ENCODE measurements at places on chromosomes 16 and 17.

- no peak for DNase-seq
Observed at GRCh38 chr16:85523602-85524364, 89.3 kb upstream of the GSE1 start.

- DNase-seq: no peak
Observed at GRCh38 chr16:46817961-46818360, 13.0 kb downstream of the C16orf87 start.

- DNase-seq: no peak
Observed at GRCh38 chr17:49915670-49916069, 53.3 kb upstream of the DLX4 start.

GRCh38 chr16:89322321-89323119 lies 105.0 kb downstream of the ZNF778 start:
- DNase-seq: no peak

- DNase-seq: peak; percentile 60
Observed at GRCh38 chr17:82781894-82782274, 30.0 kb downstream of the TBCD start.

GRCh38 chr16:82070656-82071369 lies 35.8 kb downstream of the HSD17B2 start:
- DNase-seq: no peak

DNA sequence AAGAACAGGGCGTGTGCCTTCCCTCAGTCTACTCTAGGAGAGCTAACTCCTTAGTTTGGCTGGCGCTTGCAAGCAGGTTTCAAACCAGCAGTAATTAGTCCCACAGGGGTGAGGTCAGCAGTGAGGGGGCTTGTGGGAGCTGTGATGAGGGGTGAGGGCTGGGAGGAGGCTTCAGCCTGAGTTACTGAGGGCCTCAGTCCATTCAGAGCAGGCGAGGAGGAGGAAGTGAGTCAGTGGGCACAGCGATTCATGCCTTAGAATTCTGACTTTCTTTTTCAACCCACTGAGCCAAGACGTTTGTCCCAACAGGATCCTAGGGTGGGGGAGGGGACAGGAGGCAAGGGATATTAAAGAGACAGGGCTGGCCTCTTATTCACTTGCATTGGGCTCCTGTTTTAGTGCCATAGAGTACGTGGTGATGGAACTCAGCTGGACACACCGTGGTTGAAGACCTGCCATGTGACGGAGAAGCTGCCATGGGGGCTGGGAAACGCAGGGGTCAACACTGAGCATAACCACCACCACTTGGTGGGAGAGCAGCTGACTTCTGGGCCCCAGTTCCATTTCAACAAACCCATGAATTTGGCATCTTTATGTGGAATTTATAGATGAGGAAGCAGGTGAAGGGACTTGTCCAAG lies 8.3 kb upstream of the ITGA3 start:
- DNase-seq: no peak

- DNase-seq: no peak
Observed at GRCh38 chr16:24759006-24759405, 29.6 kb downstream of the TNRC6A start.

DNA sequence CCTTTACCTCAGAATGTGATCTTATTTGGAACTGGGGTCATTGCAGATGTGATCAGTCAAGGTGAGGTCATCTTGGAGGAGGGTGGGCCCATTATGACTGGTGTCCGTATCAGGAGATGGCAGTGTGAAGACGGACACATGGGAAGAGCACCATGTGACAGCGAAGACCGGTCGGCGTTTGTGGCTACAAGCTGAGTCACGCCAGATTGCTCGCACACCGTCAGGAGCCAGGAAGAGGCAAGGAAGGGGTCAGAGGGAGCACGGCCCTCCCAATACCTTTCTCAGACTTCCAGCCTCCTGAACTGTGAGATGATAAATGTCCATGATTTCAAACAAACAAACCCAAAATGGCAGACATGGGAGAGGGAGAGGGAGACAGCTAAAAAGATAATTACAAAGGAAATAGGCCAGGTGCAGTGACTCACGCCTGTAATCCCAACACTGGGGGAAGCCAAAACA lies 13.2 kb downstream of the STARD3 start:
- DNase-seq: no peak

- DNase-seq: no peak
Observed at GRCh38 chr17:50225701-50226240, 24.3 kb upstream of the COL1A1 start.

- DNase-seq: no peak
Observed at GRCh38 chr16:11224096-11224893, 31.7 kb downstream of the SOCS1 start.

DNA sequence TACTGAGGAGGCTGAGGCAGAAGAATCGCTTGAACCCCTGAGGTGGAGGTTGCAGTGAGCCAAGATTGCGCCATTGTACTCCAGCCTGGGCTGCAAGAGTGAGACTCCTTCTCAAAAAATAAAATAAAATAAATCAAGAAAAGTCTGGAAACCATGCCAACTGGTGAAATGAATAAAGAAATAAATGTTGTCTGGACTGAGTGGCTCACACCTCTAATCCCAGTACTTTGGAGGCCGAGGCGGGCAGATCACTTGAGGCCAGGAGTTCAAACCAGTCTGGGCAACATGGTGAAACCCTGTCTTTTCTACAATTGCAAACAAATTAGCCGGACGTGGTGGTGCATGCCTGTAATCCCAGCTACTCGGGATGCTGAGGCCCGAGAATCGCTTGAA lies 744 bp upstream of the LRRC37A3 start:
- no peak for DNase-seq

DNA sequence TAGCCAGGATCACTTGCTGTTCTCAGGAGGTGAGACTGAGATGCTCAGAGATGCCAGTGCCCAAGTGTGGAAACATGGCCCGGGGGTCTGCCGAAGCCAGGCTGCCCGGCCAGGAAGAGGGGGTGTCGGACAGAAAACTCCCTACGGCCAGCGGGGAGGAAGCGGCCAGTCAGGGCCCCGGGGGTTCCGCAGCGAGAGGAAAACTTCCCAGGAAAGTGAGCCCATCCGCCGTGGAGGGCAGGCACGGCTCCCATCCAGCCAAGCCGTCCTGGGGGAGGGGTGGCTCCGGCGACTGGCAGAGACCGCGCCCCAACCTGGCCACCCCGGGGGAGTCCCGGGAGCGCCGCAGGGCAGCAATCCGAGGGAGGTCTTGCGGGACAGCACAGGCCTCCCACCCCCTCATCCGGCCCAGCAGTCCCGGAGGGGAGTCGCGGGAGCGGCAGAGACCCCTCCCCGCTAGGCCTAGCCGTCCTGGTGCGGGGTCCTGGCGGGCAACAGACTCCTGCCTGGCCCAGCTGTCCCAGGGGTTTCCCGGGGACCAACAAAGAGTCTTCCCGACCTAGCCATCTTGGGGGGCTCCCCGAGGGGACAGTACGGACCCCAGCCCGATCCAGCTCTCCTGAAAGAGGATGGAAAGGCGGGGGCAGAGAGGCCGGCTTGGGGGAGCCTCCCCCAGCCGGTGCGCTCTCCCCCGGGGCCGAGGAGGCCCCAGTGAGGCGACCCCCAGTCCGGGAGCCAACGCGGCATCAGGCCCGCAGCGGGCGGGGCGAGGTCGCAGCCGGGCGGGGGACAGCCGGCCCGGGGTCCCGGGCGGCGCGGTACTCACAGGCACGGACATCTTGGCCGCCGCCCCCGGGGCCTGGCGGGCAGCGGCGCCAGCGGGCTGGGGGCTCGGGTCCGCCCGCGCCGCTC lies 13.8 kb upstream of the BCAR1 start:
- no peak for DNase-seq

GRCh38 chr17:56943505-56944125 lies 17.2 kb downstream of the COIL start:
- no peak for DNase-seq

DNA sequence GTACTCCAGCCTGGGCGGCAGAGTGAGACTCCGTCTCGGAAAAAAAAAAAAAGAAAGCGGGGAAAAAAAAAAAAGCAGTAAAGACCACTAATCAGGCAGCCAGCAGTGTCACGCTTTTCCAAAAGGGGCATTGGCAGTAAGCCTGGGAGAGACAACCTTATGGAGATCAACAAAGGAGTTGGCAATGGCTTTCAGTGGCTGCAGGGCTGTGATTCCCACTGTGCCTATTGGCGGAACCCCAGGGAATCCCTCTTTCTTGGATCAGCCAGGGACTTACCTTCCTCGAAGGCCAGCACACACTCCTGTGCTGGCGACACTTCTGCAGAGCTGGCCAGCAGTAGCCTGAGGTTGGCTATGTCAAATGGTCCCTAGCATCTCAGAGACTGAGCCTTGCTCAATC lies 43.2 kb upstream of the ZFHX3 start:
- DNase-seq: no peak

DNA sequence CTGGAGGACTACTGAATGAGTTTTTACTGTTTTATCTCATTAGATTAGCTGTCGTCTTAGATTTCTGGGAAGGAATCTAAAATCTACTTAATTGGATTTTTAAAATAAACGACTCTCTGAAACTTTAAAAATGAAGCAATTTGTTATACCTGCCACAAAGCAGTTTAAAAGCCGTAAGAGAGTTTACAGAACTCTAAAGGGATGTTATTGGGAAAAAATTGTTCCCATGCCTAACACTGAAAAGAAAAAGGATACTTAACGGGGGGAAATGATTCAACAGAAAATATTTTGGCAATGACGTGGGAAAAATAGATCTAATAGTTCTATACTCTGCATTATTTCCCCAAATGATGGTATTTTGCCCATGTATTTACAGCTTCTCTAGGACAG lies 27.0 kb downstream of the ARHGAP17 start:
- DNase-seq: no peak

DNA sequence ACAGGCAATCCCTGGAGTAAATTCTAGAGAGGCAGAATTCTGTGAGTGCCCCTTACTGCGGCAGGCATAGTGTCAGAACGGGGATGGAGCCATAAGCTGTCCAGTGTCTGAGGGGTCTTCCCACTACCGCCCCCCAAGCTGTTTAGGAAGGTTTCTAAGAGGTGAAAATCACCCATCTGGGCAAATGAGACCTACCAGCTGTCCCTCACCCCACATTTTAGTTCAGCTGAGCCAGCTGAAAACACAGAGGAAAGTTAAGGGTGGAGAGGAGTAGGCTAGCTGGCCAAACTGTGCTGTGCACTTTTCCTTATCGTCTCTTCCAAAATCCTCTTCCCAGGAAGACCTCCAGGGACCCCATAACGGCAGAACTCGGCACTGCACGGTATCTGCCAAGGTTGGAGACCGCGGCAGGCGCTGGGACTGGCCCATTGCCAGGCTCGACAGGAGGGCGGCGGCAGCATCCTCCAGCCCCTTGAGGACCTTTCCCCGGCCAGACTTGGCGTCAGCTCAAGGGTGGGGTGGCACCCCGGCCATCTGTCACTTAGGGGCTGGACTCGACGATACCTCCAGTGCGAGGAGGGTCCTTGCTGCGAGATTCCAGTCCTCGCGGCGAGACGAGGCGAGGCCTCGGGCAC lies 955 bp downstream of the ACLY start:
- DNase-seq: peak; percentile 77

GRCh38 chr17:74380086-74380958 lies 13.0 kb downstream of the GPR142 start:
- DNase-seq: no peak

DNA sequence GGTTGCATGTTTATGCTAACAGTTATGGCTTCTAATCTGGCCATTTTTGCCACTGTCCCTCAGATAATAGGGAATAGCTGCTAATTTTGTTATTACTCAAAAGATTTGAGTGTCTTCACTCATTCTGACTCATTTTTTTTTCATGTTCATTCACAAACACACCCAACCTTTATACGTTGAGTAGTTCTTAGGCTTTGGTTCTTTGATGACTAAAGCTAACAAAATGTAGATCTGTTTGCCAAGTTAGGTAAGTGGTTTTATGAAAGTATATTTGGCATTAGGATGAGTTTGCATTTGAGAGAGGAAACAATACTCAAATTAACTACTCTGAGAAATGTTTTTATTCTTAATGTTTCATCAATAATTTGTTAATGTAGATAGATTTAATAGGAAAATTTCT lies 3.6 kb downstream of the MAP2K4 start:
- no peak for DNase-seq

DNA sequence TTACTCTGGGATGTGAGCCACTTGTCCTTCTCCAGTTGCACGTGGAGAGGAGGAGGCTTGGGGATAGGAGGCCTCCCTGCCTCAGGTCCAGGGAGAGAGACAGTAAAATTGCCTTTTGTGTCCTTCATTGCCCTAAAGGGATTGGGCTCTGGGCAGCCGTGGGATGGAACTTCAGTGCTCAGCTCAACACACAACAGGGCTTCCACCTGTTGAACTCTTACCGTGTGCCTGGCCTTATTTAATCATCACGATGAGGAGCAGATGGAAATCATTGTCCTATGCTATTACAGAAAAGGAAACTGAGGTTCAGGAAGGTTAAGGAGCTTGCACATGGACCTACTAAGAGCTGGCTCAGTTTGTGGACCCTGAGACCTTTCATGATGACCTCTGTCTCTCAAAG lies 92.4 kb upstream of the CDC42EP4 start:
- no peak for DNase-seq

- DNase-seq: no peak
Observed at GRCh38 chr17:38605841-38606645, at the start of gene SRCIN1. TSS of gene SRCIN1 (minus strand) at chr17:38605952. CDS start at chr17:38605705, 247 bp downstream.

DNA sequence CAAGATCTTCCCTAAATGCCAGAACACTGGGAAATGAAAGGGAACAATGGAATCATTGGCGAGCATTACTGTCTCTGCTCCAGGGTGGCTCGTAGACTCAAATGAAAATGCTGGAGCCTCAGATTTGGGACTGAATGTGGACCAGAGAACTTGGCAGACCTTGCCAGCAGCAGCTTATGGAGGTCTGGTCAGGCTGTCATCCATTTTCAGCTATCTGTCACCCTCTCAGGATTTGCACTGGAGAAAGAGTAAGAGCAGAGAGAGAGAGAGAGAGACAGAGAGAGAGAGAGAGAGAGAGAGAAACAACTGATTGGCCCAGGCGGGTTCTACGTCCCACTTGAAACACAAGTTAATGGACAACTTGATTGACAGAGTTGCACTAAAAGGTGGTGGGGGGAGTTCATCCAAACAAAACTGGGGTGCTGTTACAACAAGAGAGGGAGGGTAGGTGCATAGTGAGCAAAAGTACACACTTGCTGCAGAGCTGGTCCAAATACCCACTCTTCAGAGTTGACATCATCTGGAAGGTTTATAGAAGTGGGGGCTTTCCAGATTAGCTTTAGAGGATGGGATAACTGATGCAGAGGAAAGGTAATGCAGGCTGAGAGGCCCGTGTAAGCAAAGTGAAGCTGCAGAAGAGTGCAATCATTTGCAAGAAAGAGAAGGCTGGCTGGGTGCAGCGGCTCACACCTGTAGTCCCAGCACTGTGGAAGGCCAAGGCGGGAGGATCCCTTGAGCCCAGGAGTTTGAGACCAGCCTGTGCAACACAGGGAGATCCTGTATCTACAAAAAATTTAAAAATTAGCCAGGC lies 16.5 kb upstream of the NSMCE1 start:
- DNase-seq: no peak

- no peak for DNase-seq
Observed at GRCh38 chr17:71793518-71793917, 327.3 kb upstream of the SOX9 start.

All from hematopoietic multipotent progenitor cell treated with erythropoietin and hydrocortisone succinate and interleukin-3 and kit ligand, for 17 days (in vitro differentiated cells).